ENCODE measurements at places on chromosomes 7 and 10.

DNA sequence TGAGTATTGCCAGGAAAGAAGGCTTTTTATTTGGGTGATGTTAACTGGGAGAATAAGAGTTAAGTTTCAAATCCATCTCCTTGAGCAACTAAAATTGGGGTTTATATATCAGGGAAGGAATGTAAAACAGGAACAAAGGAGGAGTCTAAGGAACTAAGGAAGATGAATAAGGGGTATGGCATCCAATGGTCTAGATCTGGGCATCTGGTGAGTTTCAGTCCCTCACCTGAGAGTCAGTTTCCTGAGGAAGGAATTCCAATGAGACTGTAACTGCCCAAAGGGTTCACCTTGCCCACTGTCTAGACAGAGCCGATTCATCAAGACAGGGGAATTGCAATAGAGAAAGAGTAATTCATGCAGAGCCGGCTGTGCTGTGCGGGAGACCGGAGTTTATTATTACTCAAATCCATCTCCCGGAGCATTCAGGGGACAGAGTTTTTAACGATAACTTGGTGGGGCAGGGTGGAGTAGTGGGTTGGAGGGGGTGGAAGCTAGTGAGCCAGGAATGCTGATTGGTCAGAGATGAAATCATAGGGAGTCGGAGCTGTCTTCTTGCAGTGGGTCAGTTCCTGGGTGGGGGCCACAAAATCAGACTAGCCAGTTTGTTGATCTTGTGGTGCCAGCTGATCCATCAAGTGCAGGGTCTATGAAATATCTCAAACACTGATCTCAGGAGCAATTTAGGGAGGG, 188.3 kb upstream of the STK17A start:
- H3K27me3 ChIP-seq = no peaks in the 10 kb centered on the region
- no peak for DNase-seq
- no peak overlapping the region for H3K4me3 ChIP-seq
- H3K27ac ChIP-seq = no peak overlapping the region
- H3K36me3 ChIP-seq = no peaks in the 10 kb centered on the region
- no peaks in the 10 kb centered on the region for H3K4me1 ChIP-seq

GRCh38 chr7:94352887-94353286, 41.8 kb upstream of the COL1A2 start:
- H3K27me3 ChIP-seq = no peaks in the 10 kb centered on the region
- H3K4me3 ChIP-seq = no peak overlapping the region
- H3K27ac ChIP-seq = no peak overlapping the region
- no peak for DNase-seq
- no peaks in the 10 kb centered on the region for H3K36me3 ChIP-seq

DNA sequence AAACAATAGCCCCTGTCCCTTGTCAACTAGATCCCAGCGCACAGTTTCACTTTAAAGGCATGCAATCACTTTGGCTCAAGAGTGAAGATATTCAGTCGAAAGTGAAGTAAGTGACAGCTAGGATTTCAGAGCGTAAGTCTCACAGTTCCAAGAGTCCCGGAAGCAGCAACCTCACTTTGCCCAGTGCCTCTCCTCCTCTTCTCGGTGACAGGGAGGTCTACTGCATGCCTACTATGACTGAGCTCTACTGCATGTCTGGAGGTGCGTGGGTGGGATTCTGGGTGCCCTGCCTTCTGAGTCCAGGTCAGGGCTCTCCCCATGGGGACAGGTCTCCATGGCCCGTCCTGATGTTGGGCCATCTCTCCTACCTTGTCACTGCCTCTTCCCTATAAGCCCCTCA, 17.0 kb downstream of the PRKCQ start:
- no peak overlapping the region for H3K4me3 ChIP-seq
- H3K27me3 ChIP-seq = no peaks in the 10 kb centered on the region
- no peak overlapping the region for H3K27ac ChIP-seq

GRCh38 chr7:157149317-157149716, 10.6 kb downstream of the UBE3C start:
- no peak overlapping the region for H3K4me3 ChIP-seq
- H3K27ac ChIP-seq = no peak overlapping the region
- no peaks in the 10 kb centered on the region for H3K4me1 ChIP-seq
- H3K27me3 ChIP-seq = no peaks in the 10 kb centered on the region
- no peak for DNase-seq

- no peak overlapping the region for H3K27ac ChIP-seq
- no peaks in the 10 kb centered on the region for H3K27me3 ChIP-seq
- H3K36me3 ChIP-seq = no peaks in the 10 kb centered on the region
- H3K4me1 ChIP-seq = no peaks in the 10 kb centered on the region
- no peak for DNase-seq
Measured at GRCh38 chr7:6487184-6487545, 39.4 kb upstream of the DAGLB start.

DNA sequence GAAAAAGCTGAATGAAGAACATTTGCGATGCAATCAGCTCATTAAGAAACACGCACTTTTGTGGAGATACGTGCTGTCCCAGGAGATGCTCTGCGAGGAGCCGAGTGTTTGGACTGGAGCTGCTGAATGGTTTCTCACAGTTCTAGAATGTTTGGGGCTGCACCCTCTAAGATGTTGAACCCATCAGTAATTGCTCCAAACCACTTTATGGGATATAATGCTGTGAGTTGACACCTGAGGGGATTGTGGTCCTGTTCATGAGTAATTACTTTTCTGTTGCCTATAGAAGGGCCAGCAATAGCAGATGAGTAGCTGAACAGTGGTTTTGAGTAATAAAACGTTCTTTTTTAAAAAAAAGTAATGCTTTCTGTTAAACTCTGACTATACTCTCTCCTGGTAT, 63.1 kb downstream of the IKZF1 start:
- no peak for DNase-seq
- H3K27ac ChIP-seq = no peak overlapping the region
- no peaks in the 10 kb centered on the region for H3K4me1 ChIP-seq
- H3K27me3 ChIP-seq = no peaks in the 10 kb centered on the region
- no peak overlapping the region for H3K4me3 ChIP-seq

DNA sequence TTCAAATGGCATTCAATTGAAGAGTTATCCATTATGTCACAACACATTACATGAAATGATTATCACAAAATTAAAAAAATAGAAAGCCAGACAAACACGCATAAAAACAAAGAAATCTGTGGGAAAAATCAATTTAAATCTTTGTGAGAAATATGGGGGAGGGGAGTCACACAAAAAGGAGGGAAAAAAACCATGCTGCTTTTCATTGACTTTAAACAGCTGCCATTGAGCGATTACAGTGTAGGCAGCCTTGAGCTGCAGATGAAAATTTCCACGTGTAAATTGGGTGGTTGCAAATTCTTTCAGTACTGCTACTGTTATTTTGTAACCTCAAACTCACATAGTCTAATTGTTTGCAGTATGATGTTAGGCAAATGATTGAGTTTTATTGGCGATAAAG, 889.9 kb upstream of the PHF14 start:
- DNase-seq = no peak
- H3K4me1 ChIP-seq = no peaks in the 10 kb centered on the region
- no peak overlapping the region for H3K4me3 ChIP-seq
- no peaks in the 10 kb centered on the region for H3K27me3 ChIP-seq
- no peak overlapping the region for H3K27ac ChIP-seq
- no peaks in the 10 kb centered on the region for H3K36me3 ChIP-seq

DNA sequence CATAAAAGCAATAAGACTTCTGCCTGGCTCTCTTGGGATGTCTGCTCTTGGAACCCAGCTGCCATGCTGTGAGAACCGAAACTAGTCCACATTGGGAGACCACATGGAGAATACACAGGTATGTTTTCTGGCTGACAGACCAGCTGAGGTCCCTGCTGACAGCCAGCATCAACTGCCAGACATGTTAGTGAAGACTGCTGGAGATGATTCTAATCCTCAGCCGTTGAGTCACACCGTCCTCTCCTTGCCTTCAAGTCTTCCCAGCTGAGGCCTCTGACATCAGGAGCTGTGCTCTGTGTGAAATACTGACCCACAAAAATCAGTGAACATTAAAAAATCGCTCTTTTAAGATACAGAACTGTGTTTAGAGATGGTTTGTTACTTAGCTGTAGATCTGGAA, 36.9 kb upstream of the AGR2 start:
- H3K4me1 ChIP-seq = no peaks in the 10 kb centered on the region
- no peak for DNase-seq
- no peak overlapping the region for H3K4me3 ChIP-seq
- H3K27me3 ChIP-seq = no peaks in the 10 kb centered on the region

DNA sequence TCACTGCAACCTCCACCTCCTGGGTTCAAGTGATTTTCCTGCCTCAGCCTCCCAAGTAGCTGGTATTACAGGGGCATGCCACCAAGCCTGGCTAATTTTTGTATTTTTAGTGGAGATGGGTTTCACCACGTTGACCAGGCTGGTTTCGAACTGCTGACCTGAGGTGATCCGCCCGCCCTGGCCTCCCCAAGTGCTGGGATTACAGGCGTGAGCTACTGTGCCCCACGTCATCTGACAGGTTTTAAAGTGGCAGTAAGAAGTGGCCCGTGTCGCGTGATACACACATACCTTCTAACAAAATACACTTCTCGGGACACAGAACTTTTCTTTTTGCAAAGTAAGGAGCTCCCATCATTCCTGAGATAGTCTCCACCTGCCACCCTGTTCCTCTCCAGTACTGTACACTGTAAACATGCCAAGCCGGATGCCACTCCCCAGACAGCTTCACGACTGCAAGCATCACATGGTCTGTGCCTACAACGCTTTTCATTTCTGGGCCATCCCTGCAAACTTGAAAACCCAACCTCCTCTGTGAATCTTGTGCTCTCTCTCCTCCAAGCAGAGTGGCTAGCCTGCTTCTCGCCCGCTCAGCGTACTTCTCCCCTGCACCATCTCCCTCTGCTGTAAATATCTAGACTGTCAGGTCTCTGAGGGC, 256.3 kb upstream of the KLF14 start:
- H3K36me3 ChIP-seq = no peaks in the 10 kb centered on the region
- no peak for DNase-seq
- no peak overlapping the region for H3K4me3 ChIP-seq
- no peaks in the 10 kb centered on the region for H3K27me3 ChIP-seq

- no peaks in the 10 kb centered on the region for H3K4me1 ChIP-seq
- no peak for DNase-seq
- H3K27ac ChIP-seq = no peak overlapping the region
Measured at GRCh38 chr10:54609423-54609822, 191.6 kb downstream of the PCDH15 start.

- H3K4me1 ChIP-seq = no peaks in the 10 kb centered on the region
- H3K36me3 ChIP-seq = no peaks in the 10 kb centered on the region
- H3K27ac ChIP-seq = no peak overlapping the region
- no peak overlapping the region for H3K4me3 ChIP-seq
- no peak for DNase-seq
- no peaks in the 10 kb centered on the region for H3K27me3 ChIP-seq
Measured at GRCh38 chr10:63866747-63867140, 345.5 kb downstream of the REEP3 start.

DNA sequence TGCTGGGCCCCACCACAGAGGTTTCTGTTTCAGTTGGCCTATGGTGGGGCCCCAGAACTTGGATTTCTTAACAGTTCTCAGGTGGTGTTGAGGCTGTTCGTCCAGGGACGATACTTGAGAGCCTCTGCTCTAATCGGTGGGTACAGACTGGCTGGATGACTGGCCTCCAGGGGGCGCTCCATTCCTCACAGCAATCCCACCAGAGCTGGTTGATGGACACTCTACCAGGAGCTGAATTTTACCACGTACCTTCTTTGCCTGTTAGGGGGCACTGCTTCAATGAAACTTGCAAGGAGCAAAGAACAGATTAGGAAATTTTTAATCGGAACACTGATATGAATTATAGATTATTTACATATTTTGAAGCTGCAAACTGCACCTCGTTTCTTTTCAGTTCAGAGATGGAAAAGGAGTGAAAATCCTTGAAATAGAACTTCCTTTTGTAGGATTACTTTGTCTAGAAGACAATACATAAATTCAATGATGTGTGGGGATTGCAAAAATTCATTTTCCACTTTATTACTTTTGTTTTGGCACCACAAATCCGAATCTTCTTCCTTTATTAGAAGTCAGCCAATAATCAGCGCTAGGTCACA, 44.8 kb downstream of the KBTBD2 start:
- no peaks in the 10 kb centered on the region for H3K36me3 ChIP-seq
- H3K4me1 ChIP-seq = no peaks in the 10 kb centered on the region
- H3K4me3 ChIP-seq = no peak overlapping the region
- peak; percentile 78 for DNase-seq

- no peaks in the 10 kb centered on the region for H3K36me3 ChIP-seq
- H3K27me3 ChIP-seq = no peaks in the 10 kb centered on the region
- no peak overlapping the region for H3K4me3 ChIP-seq
- DNase-seq = peak; percentile 30
- H3K4me1 ChIP-seq = no peaks in the 10 kb centered on the region
- peak overlapping the region; percentile 48 for H3K27ac ChIP-seq
Measured at GRCh38 chr7:2870471-2870931, 26.4 kb upstream of the GNA12 start.

- H3K4me3 ChIP-seq = no peak overlapping the region
- H3K36me3 ChIP-seq = no peaks in the 10 kb centered on the region
- H3K4me1 ChIP-seq = peaks cover 8% of the 10 kb centered on the region
- no peak overlapping the region for H3K27ac ChIP-seq
- no peaks in the 10 kb centered on the region for H3K27me3 ChIP-seq
Measured at GRCh38 chr7:2405601-2406345, 2.4 kb downstream of the CHST12 start.

GRCh38 chr7:138625849-138626230, 75.3 kb downstream of the SVOPL start:
- no peaks in the 10 kb centered on the region for H3K4me1 ChIP-seq
- H3K27ac ChIP-seq = no peak overlapping the region
- H3K4me3 ChIP-seq = no peak overlapping the region

GRCh38 chr7:70456719-70457118, 675.2 kb upstream of the GALNT17 start:
- DNase-seq = no peak
- H3K27me3 ChIP-seq = no peaks in the 10 kb centered on the region
- no peak overlapping the region for H3K4me3 ChIP-seq
- H3K27ac ChIP-seq = no peak overlapping the region
- H3K36me3 ChIP-seq = no peaks in the 10 kb centered on the region

GRCh38 chr7:75638594-75639070, 100.1 kb downstream of the HIP1 start:
- H3K27me3 ChIP-seq = no peaks in the 10 kb centered on the region
- no peaks in the 10 kb centered on the region for H3K4me1 ChIP-seq
- peak overlapping the region; percentile 52 for H3K4me3 ChIP-seq

GRCh38 chr10:123548770-123549169, 117.4 kb upstream of the GPR26 start:
- no peak overlapping the region for H3K27ac ChIP-seq
- no peaks in the 10 kb centered on the region for H3K36me3 ChIP-seq
- no peaks in the 10 kb centered on the region for H3K4me1 ChIP-seq
- H3K4me3 ChIP-seq = no peak overlapping the region
- no peaks in the 10 kb centered on the region for H3K27me3 ChIP-seq
- no peak for DNase-seq
